Naive thymus-derived CD4-positive, alpha-beta T cell (primary cell): ENCODE measurements at places on chromosomes 7 and 10.

DNA sequence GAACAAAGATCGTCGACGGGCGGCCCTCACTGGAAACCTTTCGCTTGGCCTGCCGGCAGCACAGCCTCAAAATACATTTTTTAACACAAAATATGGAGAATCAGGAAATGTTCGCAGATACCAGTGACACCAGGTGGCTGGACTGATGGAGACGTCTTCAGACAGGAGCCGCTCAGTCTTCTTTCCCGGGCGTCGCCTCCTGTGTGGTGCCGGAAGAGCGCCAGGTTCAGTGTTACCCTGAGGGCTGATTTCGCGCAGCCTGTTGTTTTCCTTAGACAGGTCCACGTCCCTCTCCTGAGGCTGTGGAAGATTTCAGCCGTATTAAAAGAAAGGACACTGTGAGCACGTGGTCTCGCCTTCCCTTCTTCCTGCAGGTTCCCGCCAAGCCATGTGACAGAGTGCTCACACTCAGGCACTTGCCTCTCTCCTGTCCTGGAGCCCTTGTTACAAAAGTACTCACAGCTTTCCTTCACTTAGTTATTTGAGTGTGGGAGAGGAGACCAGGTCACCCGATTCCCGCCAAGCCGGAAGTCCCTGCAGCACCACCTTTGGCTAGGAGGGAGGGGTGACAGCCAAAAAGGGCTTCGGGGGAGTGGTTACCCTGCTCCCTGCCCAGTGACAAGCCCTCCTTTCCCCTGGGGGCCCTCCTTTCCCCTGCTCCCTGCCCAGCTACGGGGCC is 21.7 kb upstream of the PWWP2B start:
- no peaks in the 10 kb centered on the region for H3K36me3 ChIP-seq
- peaks cover 9% of the 10 kb centered on the region for H3K4me1 ChIP-seq
- no peaks in the 10 kb centered on the region for H3K27me3 ChIP-seq
- no peak overlapping the region for H3K4me3 ChIP-seq
- no peak overlapping the region for H3K27ac ChIP-seq

- no peak overlapping the region for H3K4me3 ChIP-seq
- H3K4me1 ChIP-seq, result no peaks in the 10 kb centered on the region
- H3K36me3 ChIP-seq, result no peaks in the 10 kb centered on the region
- DNase-seq, result no peak
- H3K27me3 ChIP-seq, result no peaks in the 10 kb centered on the region
These were observed 30.5 kb upstream of the VWDE start for GRCh38 chr7:12434012-12434642.

DNA sequence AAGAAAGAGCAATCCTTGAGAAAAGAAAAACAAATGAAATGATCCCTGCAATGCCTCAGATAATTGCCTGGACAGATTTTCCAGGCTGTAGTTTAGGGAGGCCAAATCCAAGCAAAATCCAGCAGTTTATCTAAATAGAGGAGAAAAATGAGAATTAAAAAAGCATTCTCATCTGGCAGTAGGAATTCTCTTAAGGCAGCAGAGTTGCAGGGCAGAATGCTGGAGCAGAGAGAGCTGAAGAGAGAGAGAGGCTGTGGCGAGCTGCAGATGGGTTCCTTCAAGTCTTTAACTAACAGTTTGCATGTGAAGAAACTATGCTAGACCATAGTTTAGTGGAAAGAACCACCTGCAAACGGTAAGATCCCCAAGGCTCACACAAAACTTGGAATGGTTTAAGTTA is 6.0 kb upstream of the LIPA start:
- no peak overlapping the region for H3K4me3 ChIP-seq
- DNase-seq, result no peak
- no peak overlapping the region for H3K27ac ChIP-seq
- no peaks in the 10 kb centered on the region for H3K27me3 ChIP-seq
- no peaks in the 10 kb centered on the region for H3K4me1 ChIP-seq

DNA sequence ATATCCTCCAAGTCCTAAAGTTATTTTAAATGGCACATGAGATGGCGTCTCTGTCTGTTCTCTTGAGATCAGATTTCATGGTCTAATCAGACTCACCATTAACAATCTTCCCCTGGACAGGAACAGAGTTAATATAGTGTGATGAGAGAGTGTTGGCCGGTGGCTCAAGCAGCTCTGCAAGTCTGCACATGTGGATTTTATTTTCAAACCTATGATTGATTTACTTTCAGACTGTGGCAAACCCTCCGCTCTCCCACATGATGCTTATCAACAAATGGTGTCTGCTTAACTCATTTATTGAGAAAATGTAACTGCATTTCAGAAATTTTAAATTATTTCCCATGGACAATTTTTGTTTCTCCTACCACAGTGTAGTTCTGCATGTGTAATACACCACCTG is 46.5 kb upstream of the HGF start:
- no peaks in the 10 kb centered on the region for H3K36me3 ChIP-seq
- H3K27ac ChIP-seq, result no peak overlapping the region
- H3K27me3 ChIP-seq, result no peaks in the 10 kb centered on the region
- DNase-seq, result no peak
- no peaks in the 10 kb centered on the region for H3K4me1 ChIP-seq

GRCh38 chr10:70982443-70982842 is 94.1 kb upstream of the PCBD1 start:
- H3K36me3 ChIP-seq, result no peaks in the 10 kb centered on the region
- no peaks in the 10 kb centered on the region for H3K4me1 ChIP-seq
- no peak for DNase-seq
- no peak overlapping the region for H3K27ac ChIP-seq
- H3K27me3 ChIP-seq, result no peaks in the 10 kb centered on the region
- no peak overlapping the region for H3K4me3 ChIP-seq

DNA sequence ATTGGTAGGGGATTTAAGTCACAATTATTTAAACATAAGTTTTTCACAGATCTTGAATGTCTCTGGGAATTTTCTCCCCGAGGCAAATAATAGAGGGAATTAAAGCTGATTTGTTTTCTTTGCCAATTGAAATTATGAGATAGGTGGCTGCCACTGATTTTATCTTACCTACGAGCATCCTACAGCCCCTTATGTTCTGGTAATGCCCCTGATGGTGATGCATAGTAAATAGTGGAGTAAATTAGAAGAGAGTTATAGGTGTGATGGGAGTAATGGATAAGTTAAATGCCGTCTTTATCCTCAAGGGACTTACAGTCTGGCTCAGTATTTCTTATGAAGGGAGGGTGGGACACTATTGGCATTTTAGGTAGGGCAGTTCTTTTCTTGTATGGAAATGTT is 58.1 kb downstream of the HDAC9 start:
- no peaks in the 10 kb centered on the region for H3K4me1 ChIP-seq
- H3K27me3 ChIP-seq, result no peaks in the 10 kb centered on the region
- no peak overlapping the region for H3K4me3 ChIP-seq
- no peak for DNase-seq
- H3K27ac ChIP-seq, result no peak overlapping the region

DNA sequence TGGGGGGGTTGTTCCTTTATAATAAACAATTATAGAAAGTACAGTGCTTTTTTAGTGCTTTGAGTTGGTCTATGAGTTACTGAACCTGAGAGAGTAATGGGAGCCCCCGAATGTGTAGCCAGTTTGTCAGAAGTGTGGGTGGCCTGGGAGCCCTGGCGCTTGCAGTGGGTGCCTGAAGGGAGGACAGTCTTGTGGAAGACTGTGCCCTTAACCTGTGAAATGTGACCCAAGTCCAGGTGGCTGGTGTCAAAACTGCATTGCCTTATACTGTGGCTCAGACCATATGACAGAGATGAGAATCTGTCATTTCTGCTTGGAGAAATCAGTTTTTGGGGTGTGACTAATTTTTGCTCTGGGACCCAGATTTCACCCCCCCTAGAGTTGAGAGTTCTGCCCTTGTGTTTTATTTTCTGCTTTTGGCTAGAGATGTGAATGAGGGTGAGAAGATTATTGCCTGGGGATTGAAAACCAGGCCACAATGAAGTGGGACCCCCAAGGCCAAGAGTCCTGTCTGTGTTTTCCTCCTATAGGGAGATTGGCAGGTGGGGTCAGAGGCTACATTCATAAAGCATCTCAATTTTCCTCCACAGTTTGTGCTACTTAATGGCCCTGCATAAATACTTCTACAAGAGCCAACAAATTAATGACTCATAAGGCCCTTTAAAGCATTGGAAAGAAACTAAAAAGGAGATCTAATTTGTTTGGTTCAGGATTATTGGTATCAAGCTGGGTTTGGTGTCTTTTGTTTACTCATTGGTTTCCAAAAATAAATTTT is 24.1 kb upstream of the CARD11 start:
- H3K36me3 ChIP-seq, result no peaks in the 10 kb centered on the region
- no peak overlapping the region for H3K4me3 ChIP-seq
- no peak for DNase-seq
- no peaks in the 10 kb centered on the region for H3K27me3 ChIP-seq
- H3K27ac ChIP-seq, result no peak overlapping the region

DNA sequence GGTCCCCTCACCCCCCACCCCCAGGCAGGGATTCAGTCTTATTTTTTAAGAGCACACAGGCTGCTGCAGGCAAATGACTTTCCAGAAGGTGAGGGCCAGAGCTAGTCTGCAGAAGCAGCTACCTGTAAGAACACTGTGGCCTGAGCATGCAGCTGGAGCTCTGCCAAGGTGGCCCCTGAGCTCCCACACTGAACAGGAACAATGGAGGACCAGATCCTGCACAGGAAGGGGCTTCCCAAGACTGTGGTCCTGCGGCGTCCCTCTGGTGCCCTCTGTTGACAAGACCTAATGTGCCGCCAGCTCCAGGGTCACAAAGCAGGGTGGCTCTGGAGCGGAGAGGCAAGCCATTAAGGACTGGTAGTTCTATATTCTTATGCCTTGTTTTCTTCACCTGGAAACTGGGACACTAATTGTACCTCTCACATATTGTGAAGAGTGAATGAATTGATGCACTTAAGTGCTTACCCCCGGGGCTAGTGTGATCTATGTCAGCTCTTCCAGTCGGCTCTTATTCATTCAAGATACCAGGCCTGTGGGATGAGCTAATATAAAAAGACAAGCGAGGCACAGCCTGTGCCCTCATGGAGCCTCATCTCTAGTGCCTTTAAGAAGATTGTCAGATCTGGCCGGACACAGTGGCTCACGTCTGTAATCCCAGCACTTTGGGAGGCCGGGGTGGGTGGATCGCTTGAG is 8.0 kb upstream of the BEND7 start:
- no peaks in the 10 kb centered on the region for H3K36me3 ChIP-seq
- H3K4me3 ChIP-seq, result no peak overlapping the region
- H3K27ac ChIP-seq, result no peak overlapping the region
- no peaks in the 10 kb centered on the region for H3K4me1 ChIP-seq
- no peaks in the 10 kb centered on the region for H3K27me3 ChIP-seq

GRCh38 chr10:91955114-91955513 is 31.5 kb downstream of the BTAF1 start:
- H3K4me1 ChIP-seq, result no peaks in the 10 kb centered on the region
- no peak overlapping the region for H3K27ac ChIP-seq
- H3K36me3 ChIP-seq, result peaks cover 76% of the 10 kb centered on the region
- no peaks in the 10 kb centered on the region for H3K27me3 ChIP-seq
- no peak overlapping the region for H3K4me3 ChIP-seq

GRCh38 chr7:18208921-18209320 is 181.3 kb upstream of the PRPS1L1 start:
- no peaks in the 10 kb centered on the region for H3K27me3 ChIP-seq
- no peaks in the 10 kb centered on the region for H3K4me1 ChIP-seq
- no peak overlapping the region for H3K27ac ChIP-seq
- DNase-seq, result no peak
- no peak overlapping the region for H3K4me3 ChIP-seq

GRCh38 chr7:150620617-150621371 is 11.4 kb downstream of the GIMAP6 start:
- no peaks in the 10 kb centered on the region for H3K27me3 ChIP-seq
- H3K27ac ChIP-seq, result peak overlapping the region; percentile 60
- DNase-seq, result no peak
- H3K4me1 ChIP-seq, result peaks cover 25% of the 10 kb centered on the region
- no peak overlapping the region for H3K4me3 ChIP-seq

DNA sequence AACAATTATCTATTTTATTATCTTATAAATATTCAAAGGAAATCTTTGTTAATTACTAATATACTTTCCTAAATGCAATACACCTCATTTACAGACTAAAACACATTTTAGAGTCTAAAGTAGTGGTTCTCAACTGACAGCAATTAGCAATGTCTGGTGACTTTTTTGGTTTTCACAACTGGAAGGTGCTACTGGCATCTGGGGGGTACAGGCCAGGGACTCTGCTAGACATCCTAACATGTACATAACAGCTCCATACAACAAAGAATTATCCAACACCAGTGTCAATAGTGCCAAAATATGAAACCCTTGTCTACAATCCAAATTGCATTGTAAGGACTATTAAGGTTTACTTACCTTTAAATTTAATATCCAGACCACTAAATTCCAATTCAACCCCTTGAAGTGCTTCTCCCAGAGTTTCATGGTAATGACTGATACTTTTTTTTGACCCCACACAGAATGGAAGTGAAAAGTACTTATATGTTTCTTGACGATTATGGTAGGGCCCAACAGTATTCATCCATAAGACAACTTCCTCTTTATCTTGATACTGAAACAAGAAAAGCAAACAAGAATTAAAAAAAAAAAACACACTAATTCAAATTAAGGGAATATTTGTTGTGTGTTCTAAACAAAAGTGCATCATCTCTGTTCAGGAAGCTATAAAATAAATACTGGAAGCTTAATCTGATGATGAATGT is 10.4 kb downstream of the TM9SF3 start:
- DNase-seq, result no peak
- H3K36me3 ChIP-seq, result peaks cover 20% of the 10 kb centered on the region
- no peaks in the 10 kb centered on the region for H3K27me3 ChIP-seq
- no peak overlapping the region for H3K27ac ChIP-seq

DNA sequence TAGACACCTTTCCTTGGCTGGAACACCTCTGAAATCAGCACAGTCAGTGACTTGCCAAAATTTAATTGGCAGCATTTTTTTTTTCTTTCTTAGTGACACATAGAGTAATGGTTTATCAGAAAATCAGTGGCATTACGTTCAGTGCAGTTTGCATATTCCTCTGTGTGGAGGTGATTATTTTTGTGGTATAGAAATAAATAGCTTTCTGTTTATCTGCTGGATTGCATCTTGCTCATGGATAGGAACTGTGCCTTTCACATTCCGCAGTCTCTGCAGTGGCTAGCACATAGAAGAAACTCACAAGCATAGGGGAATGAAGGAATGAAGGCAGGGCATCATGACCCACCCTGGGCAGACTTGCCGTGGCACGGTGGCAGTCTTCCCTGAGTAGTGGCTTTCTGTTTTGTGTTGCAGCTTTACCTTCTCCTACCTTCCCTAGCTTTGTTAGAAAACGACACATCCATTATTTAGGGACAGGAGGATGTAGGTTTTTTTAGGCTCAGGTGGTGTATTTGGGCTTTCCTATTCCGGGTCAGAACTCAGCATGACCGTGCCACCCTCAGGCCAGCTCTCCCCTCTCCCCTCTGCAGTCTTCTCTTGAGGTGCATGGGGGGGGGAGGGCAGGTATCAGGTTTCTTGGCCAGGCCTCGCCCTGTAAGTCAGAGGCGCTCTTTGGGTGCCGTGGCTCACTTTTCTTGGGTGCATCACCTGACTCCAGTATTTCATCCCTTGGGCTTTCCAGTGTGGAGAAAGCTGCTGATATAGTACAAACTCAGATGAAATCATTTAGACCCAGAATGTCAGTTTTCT is 112.5 kb upstream of the GJD4 start:
- peaks cover 7% of the 10 kb centered on the region for H3K4me1 ChIP-seq
- no peaks in the 10 kb centered on the region for H3K27me3 ChIP-seq
- no peaks in the 10 kb centered on the region for H3K36me3 ChIP-seq
